ENCODE measurements at places on chromosomes 6 and 20.

DNA sequence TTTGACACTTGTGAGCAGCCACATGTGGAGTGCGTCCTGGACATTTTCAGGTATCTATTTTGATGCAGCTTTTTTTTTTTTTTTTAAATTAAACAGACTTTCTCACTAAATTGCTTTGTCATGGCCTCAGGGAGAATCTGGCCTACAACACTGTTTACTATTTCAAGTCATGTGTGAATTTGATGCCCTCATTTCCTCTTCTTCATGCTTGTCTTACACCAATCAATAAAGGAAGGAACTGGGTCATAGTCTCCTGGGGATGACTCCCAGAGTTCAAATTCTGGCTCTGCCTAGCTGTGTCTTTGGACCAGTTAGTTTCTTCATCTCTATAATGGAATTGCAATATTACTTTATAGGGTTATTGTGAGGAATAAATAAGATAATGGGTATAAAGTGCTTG is 554.1 kb downstream of the PRKN start:
- DNase-seq = no peak

DNA sequence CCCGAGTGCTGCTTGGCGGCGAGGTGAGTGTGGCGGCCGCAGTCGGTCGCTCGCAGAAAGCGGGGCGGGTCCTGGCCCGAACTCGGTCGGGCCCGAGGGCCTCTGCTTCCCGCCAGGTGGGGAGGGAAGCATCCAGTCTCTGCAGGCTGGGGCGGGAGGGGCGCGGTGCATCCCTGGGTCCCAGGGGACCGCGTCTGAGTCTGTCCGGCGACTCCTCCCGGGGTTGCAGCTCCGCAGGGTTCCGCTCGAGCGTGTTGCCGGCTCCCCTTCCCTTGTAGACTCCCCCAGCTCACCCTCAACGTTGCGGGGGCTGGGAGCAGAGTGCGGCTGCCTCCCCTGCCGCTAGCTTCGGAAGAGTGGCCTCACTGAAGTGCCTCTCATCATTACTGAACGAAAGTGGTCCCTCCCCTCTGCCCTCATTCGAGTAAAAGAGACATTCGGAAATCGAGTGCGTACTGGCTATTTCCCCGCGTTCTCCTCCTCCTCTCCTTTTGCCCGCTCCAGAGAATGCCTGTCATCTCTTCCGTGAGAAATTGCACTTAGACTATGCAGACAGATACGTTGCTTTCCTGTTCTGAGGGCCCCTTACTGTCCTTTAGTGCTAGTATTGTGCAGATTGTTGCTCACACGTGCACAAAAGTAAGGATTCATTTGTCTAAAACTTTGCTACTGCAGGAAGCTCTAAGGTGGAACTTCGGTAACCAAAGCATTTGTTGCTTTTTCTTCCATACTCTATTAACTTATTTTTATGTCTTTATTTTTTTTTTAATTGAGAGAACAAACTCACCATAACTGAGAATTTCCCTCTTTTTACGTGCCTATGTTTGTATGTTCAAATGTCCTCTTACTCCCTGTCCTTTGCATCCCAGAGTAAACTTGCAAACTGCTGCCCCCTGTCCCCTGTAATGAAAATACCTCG is 751 bp downstream of the MAP3K4 start:
- peak; percentile 2 for DNase-seq

- no peak for DNase-seq
Observed at GRCh38 chr6:139903411-139904157, 529.1 kb upstream of the CITED2 start.

- no peak for DNase-seq
Observed at GRCh38 chr6:167806061-167806700, 20.5 kb upstream of the AFDN start.

GRCh38 chr6:162868397-162868796 is 140.6 kb downstream of the PACRG start:
- DNase-seq = no peak

GRCh38 chr20:36830791-36831691 is 44.9 kb upstream of the TLDC2 start:
- no peak for DNase-seq

- no peak for DNase-seq
Observed at GRCh38 chr6:56268266-56268665, 20.9 kb upstream of the COL21A1 start.

DNA sequence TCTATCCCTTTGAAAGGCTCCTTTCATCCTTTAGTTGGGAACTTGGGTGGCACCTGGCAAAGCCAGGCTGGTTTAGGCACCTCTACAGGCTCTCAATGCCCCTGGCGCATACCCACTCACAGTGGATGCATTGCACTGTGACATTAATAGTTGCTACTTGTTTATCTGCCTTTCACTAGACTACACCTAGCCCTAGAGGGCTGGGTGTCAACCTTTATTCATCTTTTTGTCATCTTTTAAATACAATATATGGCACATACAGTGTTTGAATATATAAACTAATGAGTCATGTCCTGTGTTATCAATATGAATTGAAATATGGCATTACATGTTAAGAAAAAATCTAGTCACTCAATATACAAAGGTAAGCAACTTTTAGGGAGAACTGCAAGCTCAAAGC is 120.0 kb upstream of the BCLAF1 start:
- no peak for DNase-seq

DNA sequence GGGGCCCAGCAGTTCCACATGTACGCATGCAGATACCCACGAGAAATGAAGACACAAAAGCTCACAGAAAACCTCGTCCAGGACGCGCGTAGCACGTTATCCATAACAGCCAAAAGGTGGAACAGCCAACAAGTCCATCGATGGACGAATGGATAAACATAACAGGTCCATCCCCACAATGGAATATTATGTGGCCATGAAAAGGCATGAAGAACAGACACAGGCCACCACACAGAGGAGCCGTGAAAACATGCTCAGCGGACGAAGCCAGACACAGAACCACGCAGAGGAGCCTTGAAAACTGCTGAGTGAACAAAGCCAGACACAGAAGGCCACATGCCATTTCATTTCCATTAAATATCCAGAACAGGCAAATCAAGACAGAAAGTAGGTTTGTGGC is 38.0 kb downstream of the SLC2A4RG start:
- DNase-seq = no peak

GRCh38 chr6:113359155-113360140 is 497.7 kb upstream of the MARCKS start:
- no peak for DNase-seq

GRCh38 chr6:135939208-135939591 is 87.7 kb downstream of the PDE7B start:
- DNase-seq = no peak

GRCh38 chr6:14016935-14017625 is 92.3 kb downstream of the RNF182 start:
- DNase-seq = no peak

GRCh38 chr6:27168586-27169443 is 78.7 kb upstream of the PRSS16 start:
- DNase-seq = no peak

GRCh38 chr20:49100972-49101371 is 54.9 kb downstream of the CSE1L start:
- no peak for DNase-seq

DNA sequence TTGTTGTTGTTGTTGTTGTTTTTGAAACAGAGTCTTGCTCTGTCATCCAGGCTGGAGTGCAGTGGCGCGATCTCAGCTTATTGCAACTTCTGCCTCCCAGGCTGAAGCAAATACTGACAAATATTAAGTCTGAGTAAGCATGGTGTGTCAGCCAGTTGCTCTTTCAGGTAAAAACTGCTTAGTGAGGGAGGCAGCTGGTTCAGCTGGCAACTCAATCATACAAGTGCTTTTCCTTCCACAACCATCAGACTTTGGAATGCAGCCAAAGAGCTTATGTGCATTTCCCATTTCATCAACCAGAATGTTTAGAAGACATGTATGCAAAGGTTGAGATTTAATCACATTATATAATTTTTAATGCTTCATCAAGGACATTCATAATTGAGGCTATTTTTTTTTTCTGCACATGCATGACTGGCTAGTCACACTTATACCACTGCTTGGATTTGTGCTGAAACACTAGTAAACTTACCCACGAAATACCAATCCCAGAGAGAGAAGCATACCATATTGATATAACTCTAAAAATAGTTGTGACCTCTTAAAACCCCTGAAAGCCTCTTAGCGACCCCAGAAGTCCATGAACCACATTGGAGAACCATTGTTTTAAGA is 56.0 kb downstream of the CLIC5 start:
- no peak for DNase-seq

DNA sequence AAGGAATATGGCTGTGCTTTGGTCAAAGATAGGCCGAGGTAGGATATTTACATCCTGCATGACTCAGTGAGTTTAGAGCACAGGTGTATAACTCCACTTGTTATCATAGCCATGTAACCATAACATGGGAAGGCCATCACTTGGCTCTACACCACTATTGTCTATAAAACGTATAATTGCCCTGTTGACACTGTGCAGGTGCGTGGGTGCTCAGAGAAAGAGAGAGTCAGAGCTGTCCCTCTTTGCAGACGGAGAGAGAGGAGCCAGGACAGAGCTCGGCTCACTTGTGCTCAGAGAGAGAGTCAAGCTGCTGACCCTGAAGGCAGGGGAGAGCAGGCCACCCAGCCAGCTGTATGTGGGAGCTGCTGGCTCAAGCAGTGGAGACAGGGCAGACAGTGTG is 46.0 kb downstream of the OR2B6 start:
- no peak for DNase-seq

DNA sequence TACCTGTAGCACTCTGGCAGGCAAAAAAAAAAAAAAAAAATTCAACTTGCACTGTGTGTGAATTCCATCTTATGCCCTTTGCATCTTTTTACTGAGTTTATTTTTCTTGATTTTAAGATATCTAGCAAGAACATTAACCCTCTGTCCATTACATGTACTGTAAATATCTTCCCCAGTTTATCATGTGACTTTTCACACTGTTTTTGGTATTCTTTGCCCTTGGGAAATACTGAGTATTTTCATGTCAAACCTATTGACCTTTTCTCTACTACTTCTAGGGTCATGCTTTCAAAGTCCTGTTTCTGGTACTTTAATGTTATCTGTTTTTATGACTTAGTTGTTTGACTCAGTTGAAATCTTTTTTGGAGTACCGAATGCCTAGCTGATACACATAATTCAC is 843 bp upstream of the HUS1B start:
- no peak for DNase-seq

DNA sequence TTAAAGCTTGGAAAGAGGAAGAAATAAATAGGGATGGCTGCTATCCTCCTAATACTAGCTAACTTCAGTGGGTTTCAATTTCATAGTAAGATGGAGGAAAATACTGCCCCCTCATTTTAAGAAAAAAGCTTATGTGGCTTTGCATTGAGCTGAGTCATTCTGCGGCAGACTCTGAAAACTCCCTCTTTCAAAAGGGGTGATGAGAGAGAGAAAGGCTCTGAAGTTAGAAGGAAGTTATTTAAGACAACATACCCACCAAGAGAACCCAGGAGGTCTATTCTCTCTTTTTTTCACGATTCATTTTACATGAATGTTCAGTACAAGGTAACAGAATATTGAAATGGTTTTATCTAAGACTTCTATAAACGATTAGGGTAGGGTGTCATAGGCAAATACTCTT is 4.5 kb downstream of the PRDM13 start:
- DNase-seq = no peak

DNA sequence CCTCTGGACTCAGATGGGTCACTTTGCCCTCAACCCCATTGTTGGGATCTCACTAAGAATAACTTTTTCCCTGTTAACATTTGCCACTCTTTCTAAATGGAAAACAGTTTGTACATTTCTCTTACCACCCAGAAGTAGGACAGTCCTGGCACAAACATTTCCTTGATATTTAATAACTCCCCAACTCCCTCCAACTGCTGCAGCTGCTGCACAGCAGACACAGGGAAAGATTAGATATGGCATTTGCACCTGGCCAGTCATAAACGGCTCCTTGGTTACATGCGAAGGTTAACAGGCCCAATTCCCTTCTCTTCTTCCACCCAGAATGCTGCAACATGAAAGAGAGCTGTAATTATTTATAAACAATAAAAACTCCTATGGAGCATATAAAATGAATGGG is 55.9 kb upstream of the SOX4 start:
- no peak for DNase-seq

GRCh38 chr6:35402136-35402855 is 49.8 kb upstream of the FANCE start:
- no peak for DNase-seq

- DNase-seq = no peak
Observed at GRCh38 chr6:116662202-116662601, 6.4 kb downstream of the ZUP1 start.

DNA sequence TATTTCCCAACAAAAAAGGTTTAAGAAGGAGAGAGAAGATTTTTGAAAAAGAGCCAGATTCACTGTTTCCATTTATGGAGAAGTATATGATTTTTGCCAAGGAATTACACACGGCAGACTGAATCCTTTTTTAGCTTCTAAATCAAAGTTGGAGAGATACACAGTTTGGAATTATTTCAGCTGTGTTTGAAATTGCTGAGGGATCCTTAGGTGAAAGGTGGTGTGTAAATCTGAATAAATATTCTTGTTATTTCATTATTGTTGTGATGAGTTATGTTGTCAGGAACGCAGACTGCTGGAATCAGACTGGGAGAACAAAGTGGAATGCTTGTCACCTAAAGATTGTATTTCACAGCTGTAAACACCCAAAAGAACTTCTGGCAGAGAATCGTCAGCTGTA is 168.5 kb upstream of the AKIRIN2 start:
- no peak for DNase-seq

DNA sequence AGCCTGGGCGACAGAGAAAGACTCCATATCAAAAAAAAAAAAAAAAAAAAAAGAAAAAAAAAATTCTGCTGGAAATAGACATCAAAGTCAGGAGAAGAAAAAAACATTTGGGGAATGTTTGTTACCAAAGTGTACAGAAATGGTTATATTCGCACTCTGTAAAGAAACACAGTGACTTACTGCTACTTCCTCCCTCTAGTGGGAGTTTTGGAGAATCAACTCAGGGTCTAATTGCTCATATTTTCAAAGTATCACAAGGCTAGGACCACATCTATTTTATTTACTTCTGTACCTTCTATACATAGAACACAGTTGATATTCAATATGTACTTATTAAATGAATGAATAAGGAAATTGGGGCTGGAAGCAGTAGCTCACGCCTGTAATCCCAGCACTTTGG is 24.4 kb downstream of the ARG1 start:
- DNase-seq = no peak

DNA sequence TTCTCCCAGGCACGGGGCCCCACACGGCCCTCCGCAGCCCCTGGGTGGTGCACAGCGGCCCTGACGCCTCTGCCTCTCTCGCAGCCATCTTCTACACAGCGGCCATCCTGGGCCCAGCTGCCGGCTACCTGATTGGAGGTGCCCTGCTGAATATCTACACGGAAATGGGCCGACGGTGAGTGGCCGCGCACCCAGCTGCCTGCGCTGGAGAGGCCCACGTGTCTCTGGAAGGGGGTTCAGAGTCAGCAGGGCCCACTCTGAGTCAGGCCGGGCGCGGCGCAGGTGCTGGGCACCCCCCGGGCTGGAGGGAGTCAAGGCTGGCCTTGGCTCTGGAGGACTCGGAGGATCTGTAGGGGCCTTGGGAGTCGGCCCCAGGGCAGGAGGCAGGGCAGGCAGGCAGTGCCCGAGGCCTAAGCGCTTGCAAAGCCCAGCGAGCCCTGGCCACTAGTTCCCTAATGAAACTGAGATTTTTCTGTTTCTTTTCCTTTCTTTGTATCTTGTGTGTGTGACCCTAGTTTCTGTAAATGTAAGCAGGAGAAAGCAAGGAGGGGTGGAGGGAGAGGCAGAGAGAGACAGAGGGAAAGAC is 16.4 kb downstream of the SLCO4A1 start:
- no peak for DNase-seq

- DNase-seq = no peak
Observed at GRCh38 chr6:47414423-47415167, 63.0 kb upstream of the CD2AP start.

GRCh38 chr20:62624325-62624690 is 18.0 kb upstream of the SLCO4A1 start:
- no peak for DNase-seq

- DNase-seq = no peak
Observed at GRCh38 chr20:47237715-47238114, 118.8 kb downstream of the ZMYND8 start.
